ENCODE measurements at places on chromosomes 4 and X. TPM values are rescaled to one million over a fixed set of nuclear protein-coding genes. Genes with fewer than 3 reads are reported as not detected.

GRCh38 chrX:54043056-54043455, 1.2 kb downstream of the PHF8 start:
- peaks cover 20% of the 10 kb centered on the region for H3K4me1 ChIP-seq
- no peaks in the 10 kb centered on the region for H3K27me3 ChIP-seq
- H3K36me3 ChIP-seq, result no peaks in the 10 kb centered on the region
- peak overlapping the region; percentile 74 for H3K4me3 ChIP-seq
- H3K27ac ChIP-seq, result peak overlapping the region; percentile 92

DNA sequence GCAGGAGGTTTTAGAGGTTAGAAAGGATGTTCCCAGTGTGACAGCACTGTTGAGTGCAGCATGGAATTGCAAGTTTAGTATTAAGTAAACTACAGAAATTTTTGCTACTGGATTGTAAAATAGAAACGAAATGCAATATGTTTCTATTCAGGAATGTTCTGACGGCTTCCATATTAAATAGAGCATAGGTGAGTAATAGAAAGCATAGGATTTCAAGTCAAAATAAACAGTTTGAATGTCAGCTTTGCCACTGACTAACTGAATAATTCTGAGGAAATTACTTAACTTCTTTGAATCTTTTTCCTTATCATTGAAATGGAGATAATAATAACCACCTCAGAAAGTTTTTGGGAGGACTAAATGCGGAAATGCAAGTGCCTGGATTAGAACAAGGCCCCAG, 331.9 kb upstream of the GK2 start:
- no peaks in the 10 kb centered on the region for H3K4me1 ChIP-seq
- no peak overlapping the region for H3K4me3 ChIP-seq
- no peaks in the 10 kb centered on the region for H3K27me3 ChIP-seq
- no peak overlapping the region for H3K27ac ChIP-seq
- H3K36me3 ChIP-seq, result no peaks in the 10 kb centered on the region

- no peak overlapping the region for H3K27ac ChIP-seq
- no peak overlapping the region for H3K4me3 ChIP-seq
- no peak for DNase-seq
These were observed 115.1 kb upstream of the GPM6A start for GRCh38 chr4:175927121-175927520.

- H3K27ac ChIP-seq, result no peak overlapping the region
- no peaks in the 10 kb centered on the region for H3K36me3 ChIP-seq
These were observed 29.5 kb downstream of the TAPT1 start for GRCh38 chr4:16196482-16197393.

The FGFR3 gene
- 31.7 TPM for total RNA-seq

DNA sequence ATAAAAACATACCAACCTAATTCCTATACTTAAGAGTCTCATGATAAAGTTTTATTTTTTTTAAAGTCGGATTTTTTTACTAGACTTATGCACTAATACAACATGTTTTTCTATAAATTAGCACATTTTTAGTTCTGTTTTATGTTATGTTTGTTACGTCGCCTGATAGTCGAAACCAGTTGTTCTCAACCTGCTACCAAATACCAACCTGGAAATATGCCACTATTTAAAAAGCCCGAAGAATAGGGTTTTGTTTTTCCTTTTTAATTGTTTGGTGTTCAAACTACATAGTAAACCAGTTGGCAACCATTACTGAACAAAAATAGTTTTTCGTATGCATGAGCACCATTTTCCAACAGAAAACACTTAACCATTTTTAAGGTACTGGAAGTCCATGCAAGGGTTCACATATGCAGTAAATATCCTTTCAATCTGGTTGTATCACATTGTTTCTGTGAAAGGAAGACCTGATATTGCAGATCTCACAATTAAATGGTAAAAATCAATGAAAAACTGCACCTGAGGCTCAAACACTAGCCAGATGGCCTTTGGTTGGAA, 1.4 kb downstream of the WDFY3 start:
- no peak for DNase-seq
- no peaks in the 10 kb centered on the region for H3K36me3 ChIP-seq
- no peaks in the 10 kb centered on the region for H3K27me3 ChIP-seq
- H3K27ac ChIP-seq, result peak overlapping the region; percentile 88

- DNase-seq, result peak; percentile 42
- H3K27me3 ChIP-seq, result no peaks in the 10 kb centered on the region
- no peak overlapping the region for H3K27ac ChIP-seq
These were observed 6.1 kb upstream of the ABRAXAS1 start for GRCh38 chr4:83490876-83491450.

GRCh38 chr4:139229534-139230039, 50.4 kb downstream of the MGARP start:
- H3K27me3 ChIP-seq, result no peaks in the 10 kb centered on the region
- peak; percentile 50 for DNase-seq
- peaks cover 2% of the 10 kb centered on the region for H3K4me1 ChIP-seq
- no peak overlapping the region for H3K4me3 ChIP-seq

DNA sequence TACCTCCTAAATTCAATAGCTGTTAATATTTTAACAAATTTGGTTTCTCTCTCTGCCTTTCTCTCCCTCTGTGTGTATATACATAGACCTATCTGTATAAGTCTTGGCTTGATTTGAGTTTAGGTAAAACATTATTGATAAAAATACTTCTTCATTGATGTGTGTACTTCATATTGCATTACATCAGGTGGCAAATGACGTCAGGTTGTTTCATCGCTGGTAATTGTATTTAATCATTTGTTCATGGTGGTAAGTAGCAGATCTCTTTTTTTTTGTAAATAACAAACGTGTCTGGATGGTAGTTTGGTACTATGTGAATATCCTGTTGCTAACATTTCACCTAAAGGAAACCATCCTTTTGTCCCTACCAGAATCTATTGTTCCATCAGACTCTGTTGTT, 55.1 kb downstream of the GALNT7 start:
- no peaks in the 10 kb centered on the region for H3K27me3 ChIP-seq
- H3K4me3 ChIP-seq, result no peak overlapping the region
- peaks cover 12% of the 10 kb centered on the region for H3K4me1 ChIP-seq
- no peaks in the 10 kb centered on the region for H3K36me3 ChIP-seq

- H3K27ac ChIP-seq, result no peak overlapping the region
- H3K27me3 ChIP-seq, result no peaks in the 10 kb centered on the region
- peaks cover 56% of the 10 kb centered on the region for H3K4me1 ChIP-seq
- no peak for DNase-seq
- H3K36me3 ChIP-seq, result no peaks in the 10 kb centered on the region
These were observed 72.4 kb downstream of the COQ2 start for GRCh38 chr4:83212041-83212851.

DNA sequence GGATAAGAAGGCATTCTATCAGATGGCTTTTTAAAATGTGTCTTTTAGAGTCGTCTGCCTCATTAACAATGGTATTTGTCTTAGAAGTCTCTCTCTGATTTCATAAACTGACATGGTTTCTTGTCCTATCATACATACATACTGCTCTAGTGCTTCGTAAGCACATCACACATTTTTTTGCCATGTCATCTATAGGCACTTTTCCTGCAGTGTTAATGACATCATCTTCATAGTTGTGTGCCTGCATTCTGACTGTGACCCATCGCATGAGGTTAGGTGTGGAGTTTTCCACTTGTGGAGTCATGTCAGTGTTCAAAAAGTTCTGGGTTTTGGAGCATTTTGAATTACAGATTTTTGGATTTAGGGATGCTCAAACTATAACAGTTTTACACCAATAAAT, 361.6 kb upstream of the SPOCK3 start:
- no peaks in the 10 kb centered on the region for H3K27me3 ChIP-seq
- H3K27ac ChIP-seq, result no peak overlapping the region
- H3K36me3 ChIP-seq, result no peaks in the 10 kb centered on the region
- no peaks in the 10 kb centered on the region for H3K4me1 ChIP-seq
- DNase-seq, result no peak

DNA sequence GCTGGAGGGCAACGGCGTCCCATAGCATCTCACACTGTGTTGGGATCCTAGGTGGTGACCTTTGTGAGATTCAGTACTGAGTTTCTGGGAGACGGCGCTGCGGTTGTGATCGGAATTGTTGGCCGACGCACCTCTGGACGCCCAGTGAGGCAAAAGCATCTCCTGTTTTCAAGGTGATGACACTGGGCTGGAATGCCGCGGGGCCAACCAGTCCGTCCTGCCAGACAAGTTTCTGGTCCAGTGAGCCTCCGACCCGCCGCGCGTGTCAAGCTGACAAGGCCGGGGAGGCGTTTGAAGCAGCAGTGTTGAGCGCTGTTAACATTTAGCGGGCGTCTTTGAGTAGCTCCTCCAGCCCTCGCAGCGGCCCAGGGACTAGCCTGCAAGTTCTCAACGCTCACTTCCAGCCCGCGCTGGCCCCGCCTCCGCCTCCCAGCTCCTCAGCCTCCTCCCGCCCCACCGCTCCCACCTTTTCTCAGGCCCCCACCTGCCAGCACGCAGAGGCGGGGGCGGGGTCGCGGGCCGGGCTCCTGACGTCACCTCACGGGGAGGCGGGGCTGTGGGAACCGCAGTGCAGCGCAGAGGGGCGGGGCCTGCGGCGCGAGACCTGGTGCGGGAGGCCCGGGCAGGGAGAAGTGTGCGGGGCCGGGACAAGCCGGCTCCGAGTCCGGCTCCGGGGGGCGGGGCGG, 482 bp upstream of the CDS1 start:
- H3K4me1 ChIP-seq, result peaks cover 16% of the 10 kb centered on the region
- peak; percentile 81 for DNase-seq
- no peaks in the 10 kb centered on the region for H3K27me3 ChIP-seq

- H3K4me3 ChIP-seq, result no peak overlapping the region
- no peaks in the 10 kb centered on the region for H3K4me1 ChIP-seq
- H3K27ac ChIP-seq, result no peak overlapping the region
- no peaks in the 10 kb centered on the region for H3K36me3 ChIP-seq
- no peak for DNase-seq
These were observed 74.0 kb downstream of the STK32B start for GRCh38 chr4:5125321-5125720.

The ZNF141 gene
- 0.17 TPM for total RNA-seq

- H3K36me3 ChIP-seq, result no peaks in the 10 kb centered on the region
- no peak overlapping the region for H3K27ac ChIP-seq
- DNase-seq, result no peak
- H3K4me1 ChIP-seq, result no peaks in the 10 kb centered on the region
- H3K27me3 ChIP-seq, result no peaks in the 10 kb centered on the region
- H3K4me3 ChIP-seq, result no peak overlapping the region
These were observed 4.1 kb downstream of the MSANTD1 start for GRCh38 chr4:3252831-3253641.

DNA sequence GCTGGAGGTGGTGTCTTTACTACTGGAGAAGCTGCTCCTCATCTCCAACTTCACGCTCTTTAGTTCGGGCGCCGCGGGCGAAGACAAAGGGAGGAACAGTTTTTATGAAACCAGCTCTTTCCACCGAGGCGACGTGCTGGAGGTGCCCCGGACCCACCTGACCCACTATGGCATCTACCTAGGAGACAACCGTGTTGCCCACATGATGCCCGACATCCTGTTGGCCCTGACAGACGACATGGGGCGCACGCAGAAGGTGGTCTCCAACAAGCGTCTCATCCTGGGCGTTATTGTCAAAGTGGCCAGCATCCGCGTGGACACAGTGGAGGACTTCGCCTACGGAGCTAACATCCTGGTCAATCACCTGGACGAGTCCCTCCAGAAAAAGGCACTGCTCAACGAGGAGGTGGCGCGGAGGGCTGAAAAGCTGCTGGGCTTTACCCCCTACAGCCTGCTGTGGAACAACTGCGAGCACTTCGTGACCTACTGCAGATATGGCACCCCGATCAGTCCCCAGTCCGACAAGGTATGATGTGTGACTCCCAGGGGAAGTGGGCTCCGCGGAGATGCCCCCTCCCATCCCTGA, 634 bp downstream of the LRAT start:
- H3K27ac ChIP-seq, result no peak overlapping the region
- H3K36me3 ChIP-seq, result no peaks in the 10 kb centered on the region
- peak overlapping the region; percentile 65 for H3K4me3 ChIP-seq
- H3K27me3 ChIP-seq, result no peaks in the 10 kb centered on the region

DNA sequence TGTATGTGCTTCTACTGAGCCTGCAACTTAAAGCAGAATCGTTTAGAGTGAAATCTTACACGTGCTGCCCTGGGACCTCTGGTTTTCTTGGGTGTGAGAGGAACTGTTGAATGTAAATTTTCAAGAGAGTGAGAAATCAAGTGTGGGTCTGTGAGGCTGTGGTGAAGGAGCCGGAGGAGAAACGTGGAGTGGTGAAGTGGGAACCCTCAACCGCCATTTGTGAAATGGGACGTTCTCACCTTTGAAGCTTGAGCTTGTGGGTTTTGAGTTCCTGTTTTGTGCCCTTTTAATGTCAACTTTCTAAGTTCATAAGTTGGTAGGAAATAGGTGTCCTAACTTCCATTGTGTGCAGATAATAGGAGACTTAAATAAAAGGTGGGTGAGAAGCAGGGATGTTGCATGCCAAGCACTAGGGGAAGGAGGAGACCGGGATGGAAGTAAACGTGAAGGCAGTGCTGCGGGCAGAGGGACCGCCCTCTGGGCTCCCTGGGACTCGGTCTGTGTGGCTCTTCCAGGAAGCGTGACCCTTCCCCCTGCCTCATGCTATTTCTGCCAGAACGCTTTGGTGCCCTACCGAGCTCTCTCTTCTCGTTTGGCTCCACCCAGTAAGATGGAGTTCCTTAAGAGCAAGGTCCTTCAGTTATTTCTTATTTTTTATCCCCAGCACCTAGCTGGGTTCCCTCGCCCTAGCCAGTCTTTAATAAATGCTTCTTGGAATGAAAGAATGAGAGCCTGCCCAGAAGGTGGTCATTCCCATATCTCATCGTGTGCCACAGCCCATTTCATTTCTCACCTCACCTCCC, 56.0 kb downstream of the TMEM131L start:
- H3K27me3 ChIP-seq, result no peaks in the 10 kb centered on the region
- H3K36me3 ChIP-seq, result no peaks in the 10 kb centered on the region
- H3K4me3 ChIP-seq, result no peak overlapping the region

DNA sequence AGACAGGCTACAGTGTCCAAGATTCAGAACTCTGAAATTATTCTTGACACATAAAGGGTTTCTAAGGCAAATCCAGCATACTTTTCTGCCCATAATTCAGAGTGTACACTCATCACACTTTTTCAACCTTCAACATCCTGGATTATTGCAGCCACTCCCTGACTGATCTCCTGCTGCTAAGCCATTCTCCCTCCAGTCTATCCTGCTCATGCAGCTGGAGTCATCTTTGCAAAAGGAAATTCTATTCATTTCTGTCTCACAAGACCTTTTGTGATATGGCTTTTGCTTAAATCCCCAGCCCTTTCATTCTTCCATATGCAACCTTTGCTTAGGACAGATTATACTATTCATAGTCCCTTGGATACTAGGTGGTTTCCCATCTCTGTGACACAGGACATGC, 236.1 kb upstream of the LDB2 start:
- 0 out of 2 replicates have a peak, but pooled peaks cover 5% of the 10 kb centered on the region for H3K27me3 ChIP-seq
- no peaks in the 10 kb centered on the region for H3K36me3 ChIP-seq
- no peak overlapping the region for H3K4me3 ChIP-seq
- no peak overlapping the region for H3K27ac ChIP-seq

The RAPGEF2 gene
- 21.2 TPM for total RNA-seq

The SPIN2A gene
- total RNA-seq, result 0.54 TPM

GRCh38 chr4:152065545-152065944, 304.7 kb upstream of the GATB start:
- no peaks in the 10 kb centered on the region for H3K36me3 ChIP-seq
- no peaks in the 10 kb centered on the region for H3K4me1 ChIP-seq
- no peak overlapping the region for H3K4me3 ChIP-seq

The ARFIP1 gene
- total RNA-seq, result 32.7 TPM
